ENCODE measurements at places on chromosomes 2 and 18.

DNA sequence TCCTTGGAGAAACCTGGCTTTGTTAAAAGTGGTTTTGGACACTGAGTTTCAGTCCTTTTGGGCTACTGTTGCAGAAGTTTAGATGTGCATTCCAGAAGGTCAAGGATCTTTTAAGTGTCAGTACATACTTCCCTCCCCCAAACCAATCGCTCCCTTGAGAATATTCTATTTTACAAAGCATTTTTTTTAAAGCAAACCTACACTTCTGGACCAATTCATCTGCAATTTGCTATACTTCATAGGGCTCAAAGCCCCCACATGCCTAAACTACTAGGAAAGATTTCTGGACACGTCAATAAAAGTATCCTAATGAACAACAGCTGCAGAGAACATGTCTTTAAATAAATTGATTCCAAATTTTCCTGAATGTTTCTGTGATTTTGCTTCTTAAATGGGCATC, 157.6 kb downstream of the RDH14 start:
- no peak for DNase-seq

GRCh38 chr2:152740743-152741328, 22.4 kb downstream of the ARL6IP6 start:
- DNase-seq: no peak

DNA sequence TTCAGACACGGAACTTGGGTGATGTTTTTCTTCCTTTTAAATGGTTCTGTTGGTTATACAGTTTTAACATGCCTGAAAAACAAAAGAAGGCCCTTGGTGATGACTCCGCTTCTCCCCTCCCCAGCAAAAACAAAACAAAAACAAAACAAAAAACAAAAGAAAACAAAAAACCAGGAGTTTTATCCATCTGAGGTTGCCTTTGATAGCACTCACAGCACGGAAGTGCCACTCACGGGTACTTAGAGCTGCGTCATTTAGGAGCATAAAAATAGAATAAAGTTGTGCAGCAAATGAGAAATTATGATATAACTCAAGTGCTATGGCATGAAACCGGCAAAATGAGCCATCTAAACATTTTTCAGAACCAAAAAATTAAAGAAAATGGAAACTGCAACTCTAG, 57.7 kb downstream of the ZEB2 start:
- no peak for DNase-seq

GRCh38 chr2:29420999-29421782, 306.0 kb downstream of the CLIP4 start:
- DNase-seq: no peak

- no peak for DNase-seq
Observed at GRCh38 chr18:54777118-54777791, 51.0 kb upstream of the RAB27B start.

- no peak for DNase-seq
Observed at GRCh38 chr2:239791526-239792404, 233.4 kb downstream of the NDUFA10 start.

DNA sequence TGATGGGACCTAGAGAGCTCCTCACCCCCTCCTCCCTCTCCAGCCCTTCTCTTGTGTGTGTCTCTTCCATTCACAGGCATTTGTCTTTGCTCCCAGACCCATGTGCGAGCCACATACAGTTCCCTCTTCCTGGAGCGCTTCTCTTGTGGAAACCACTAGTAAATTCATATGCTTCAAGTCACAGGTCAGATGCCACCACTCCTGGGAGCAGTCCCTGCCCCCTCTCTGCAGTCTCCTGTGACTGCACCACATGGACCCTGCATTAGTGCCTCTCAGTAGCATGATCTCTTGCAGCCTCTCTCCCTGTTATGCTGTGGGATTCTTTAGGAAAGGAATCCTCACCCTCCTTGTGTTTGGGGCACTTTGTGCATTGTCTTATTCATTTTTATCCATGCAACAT, 96.5 kb upstream of the NFATC1 start:
- no peak for DNase-seq

DNA sequence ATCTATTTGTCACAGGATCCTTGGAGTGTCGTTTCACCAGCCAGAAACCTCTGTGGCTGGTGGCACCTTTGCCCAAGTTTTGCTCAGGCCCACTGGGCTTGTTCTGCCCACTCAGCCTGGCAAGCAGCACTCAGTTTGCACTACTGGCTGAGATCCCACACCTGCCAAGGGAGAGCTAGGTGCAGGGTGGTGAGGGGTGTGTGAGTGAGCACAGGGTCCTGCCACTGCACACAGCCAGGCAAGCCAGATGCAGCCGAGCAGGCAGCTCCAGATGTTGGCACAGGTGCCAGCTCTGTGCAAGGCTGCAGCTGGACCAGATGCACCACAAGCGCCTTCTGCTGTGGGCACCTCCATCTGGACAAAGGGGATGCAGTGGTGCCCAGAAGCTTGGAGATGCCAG, 281.7 kb upstream of the UBE2E3 start:
- DNase-seq: no peak

GRCh38 chr2:150255528-150255927, 231.9 kb downstream of the RND3 start:
- DNase-seq: no peak

DNA sequence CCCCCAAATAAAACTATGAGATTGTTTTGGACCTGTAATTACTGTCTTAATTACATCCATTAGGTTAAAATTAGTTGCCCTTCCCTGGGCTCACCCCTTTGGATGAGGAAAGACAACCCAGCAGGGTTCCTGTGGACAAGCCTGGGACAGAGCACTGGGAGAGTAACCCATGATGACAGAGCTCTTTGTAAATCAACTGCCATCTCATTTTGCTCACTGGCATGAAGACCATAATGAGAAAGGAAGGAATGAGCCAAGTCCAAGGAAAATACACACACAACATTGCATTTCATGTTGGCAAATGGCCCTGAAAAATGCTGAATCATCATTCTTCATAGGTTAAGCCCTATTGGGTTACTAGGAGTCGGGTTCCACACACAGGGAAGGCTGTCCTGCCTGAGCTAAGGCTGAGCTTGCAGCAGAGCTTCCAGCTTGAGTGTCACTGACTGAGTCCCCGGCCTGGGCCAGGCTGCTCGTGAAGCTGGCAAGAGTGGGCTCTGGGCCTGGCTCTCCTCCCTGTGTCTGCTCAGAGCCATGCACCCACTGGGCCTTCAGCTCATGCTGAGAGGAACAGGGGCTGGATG, 94.1 kb upstream of the ACAA2 start:
- DNase-seq: no peak

- DNase-seq: no peak
Observed at GRCh38 chr18:43068781-43069180, 46.7 kb downstream of the RIT2 start.

DNA sequence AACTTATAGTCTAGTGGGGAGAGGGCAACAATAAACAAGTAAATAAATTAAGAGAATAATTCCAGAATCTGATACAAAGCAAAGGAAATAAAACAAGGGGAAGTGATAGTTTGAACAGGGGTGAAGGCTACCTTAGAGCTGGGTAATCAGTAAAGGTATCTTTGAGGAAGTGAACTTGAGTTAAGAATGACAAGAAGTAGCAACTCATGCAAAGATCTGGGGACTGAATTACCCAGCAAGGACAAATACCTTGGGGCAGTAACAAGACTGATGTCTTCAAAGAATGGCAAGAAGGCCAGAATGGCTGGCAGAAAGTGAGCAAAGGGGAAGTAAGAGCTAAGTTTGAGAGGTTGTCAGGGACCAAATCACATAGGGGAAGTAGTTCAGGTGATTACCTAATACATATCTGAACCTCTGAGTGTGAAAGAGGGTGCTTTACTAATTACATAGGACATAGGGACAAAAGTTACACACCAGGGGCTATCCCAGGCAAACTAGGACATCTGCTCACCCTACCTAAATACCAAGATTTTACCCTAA, 244.6 kb upstream of the HNRNPA3 start:
- DNase-seq: no peak

DNA sequence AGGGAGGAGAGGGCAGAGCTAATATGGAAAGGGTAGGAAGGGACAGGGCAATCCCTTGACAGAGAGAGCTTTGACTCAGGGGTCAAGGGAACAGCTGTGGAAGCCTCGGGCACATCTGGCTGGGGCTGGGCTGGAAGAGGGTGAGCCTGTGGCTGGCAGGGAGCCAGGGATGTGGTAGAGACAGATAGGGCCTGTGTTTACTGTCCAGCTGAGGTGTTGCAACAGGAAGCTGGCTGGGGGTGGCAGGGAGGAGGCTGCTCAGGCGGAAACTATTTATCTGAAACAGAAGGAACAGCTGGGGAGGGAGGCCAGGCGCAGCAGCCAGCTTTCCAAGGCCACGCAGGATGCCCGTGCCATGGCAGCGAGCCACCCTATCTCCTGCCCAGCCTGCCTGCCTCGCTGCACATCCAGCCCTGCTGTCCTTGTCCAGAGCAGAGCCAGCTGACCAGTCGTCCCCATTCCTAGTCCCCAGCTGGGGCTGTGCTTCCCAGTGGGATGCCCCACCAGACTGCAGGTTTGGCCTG, 264.7 kb downstream of the CYP26B1 start:
- no peak for DNase-seq

DNA sequence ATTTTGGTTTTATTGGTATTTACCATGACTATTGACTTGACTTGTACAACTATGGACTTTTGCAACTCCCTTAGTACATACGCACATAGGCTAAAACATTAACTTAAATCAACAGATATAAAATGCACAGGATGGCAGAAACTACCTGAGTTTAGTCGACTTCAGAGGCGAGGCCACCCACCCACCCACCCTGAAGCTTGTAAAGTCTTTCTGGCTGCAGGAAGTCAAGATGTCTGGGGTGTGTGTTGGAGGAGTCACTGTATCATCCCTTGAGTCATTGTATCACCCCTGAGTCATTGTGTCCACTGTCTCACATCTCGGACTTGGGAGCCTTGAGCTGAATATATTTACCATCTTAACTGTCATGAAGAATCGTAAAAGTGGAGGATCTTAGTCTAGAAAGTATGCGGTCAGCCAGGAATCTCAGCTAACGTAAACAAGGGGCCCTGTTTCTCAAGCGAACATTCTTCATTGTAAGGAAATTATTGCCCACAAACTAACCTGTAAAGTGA, 140.0 kb upstream of the ST6GAL2 start:
- no peak for DNase-seq

DNA sequence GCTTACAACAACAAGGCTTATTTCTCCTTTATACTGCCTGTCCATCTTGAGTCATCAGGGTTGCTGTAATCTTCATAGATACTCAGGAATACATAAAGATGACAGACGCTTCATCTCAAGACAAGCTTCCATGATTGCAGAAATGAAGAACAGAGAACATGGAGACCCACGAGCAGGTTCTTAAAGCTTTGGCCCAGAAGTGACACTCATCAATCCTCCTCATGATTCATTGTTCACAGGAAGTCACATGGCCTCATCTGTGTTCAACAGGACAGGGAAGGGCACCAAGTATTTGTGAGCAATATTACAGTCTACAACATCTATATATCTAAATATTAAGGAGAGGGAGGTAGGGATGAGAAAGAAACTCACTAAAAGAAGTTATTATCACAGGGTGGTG, 36.5 kb upstream of the PGAP1 start:
- no peak for DNase-seq

DNA sequence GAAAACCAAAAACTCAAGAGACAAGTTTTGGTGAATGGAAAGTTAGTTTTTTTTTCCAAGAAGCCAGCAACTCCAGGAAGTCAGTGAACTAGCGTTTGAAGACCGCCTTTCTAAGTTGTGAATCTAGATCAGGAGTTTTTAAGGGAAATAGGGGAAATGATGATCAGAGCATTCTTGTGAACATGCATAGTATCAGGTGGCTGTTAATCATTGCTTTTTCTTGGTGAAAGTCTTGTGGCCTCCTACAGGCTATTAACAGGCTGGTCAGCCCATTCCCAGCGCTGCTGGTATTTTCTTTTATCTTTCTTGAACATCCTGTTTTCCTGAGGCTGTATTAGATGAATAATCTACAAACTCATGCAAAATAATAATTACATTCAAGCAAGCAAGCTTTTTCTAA, 155.8 kb downstream of the PTPRM start:
- DNase-seq: no peak

DNA sequence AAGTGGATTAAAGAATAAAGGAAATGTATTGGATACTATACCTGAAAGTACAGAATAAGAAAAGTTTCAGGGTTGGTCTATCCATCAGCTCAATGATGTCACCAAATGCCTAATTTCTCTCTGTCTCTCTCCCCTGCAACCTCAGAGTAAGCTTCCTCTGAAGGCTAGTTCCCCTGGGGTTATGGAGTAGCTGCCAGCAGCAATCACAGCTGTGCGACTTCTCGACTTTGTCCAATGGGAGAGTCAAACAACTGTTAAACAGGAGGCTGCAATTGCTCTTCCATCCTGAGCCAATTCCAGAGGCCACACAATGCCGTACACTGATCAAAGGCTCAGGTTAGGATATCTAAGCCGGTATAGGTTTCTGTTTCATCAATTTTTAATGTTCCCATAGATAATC, 95.3 kb upstream of the FANCL start:
- DNase-seq: no peak

DNA sequence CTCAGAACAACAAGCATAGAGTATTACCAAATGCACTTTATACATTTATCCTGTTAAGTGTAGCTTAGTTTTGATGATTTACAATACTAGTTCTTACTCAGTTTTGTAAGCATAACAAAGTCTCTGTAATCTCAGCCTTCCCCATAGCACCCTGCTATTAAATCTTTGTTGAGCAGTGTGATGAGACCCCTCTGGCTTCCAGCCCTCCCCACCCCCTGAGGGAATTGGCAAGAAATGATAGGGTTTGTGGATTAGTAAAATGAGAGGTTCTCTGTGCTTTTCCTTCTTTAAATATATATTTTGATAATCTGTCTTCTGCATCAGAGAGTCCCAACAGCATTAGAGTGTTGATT, 37.2 kb downstream of the ZNF521 start:
- DNase-seq: no peak

DNA sequence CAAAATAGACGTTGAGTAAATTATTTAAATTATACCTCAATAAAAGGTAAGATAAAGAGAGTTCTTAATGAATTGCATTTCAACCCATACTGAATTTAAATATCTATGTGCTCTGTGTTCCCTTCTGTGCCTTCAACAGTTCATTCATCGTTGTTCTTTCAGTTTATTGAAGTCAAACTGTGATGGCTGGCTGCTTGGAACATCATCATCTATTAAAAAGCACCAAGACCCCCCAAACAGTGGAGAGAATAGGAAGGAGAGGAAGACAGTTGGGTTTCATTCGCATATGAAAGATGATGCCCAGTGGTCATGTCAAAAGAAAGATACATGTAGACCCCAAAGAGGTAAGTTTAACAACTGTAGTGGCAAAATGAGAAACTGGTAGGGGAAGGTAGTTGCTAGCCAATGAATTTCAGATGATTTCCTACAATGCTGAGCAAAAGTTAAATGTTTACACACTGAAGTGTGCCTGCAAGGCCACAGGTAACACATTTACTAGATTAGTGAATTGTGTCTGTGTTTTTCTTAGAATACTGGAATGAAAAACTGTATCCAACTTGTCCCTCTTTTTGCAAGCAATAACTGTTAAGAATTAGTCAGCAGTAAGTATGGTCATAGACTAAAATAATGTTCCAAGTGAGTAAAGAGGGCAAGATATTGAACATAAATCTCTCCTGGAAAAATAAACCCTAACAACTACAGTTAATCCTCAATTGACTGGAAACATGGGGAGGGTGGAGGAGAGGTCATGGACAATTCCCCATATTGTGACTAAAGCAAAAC, 331.3 kb downstream of the KIAA1328 start:
- DNase-seq: no peak
